ENCODE measurements at places on chromosomes 4 and X. TPM values are rescaled to one million over a fixed set of nuclear protein-coding genes. Genes with fewer than 3 reads are reported as not detected.

The TMEM255A gene
- 0.52 TPM for total RNA-seq

The GPR173 gene
- 0.40 TPM for total RNA-seq

The AMTN gene
- total RNA-seq = not detected

The XAGE2 gene
- total RNA-seq = not detected

DNA sequence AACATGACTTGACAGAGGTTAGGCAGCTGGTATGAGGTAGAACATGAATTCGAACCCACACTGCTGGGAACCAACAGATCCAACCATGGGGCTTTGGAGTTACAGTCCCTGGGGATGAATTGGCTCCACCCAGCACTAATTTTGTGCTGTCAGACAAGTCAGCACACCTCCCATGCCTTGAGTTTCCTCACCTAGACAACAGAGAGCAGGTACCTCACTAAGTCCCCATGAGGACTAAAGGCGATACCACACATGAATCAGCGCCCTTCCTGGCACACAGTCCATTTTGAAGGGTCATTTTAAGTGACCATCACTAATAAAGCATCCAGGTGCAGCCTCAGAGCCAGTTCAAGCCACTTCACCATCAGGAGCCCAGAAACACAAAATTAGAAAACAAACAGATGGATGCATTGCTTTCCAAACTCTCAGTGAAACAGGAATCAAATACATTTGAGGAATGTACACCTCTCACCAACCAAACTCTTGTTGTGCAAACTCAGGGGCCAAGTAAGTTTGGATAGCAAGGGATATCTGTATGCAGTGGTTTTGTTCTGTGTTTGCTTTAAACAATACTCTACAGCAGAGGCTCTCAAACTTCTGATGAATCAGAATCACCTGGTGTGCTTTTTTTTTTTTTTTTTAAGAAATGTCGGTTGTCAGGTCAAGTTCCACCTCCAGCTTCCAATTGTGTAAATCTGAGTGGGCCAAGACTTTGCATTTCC, 10.1 kb downstream of the IDS start:
- no peaks in the 10 kb centered on the region for H3K4me1 ChIP-seq
- no peaks in the 10 kb centered on the region for H3K27me3 ChIP-seq
- no peaks in the 10 kb centered on the region for H3K36me3 ChIP-seq
- DNase-seq = no peak
- no peak overlapping the region for H3K27ac ChIP-seq

DNA sequence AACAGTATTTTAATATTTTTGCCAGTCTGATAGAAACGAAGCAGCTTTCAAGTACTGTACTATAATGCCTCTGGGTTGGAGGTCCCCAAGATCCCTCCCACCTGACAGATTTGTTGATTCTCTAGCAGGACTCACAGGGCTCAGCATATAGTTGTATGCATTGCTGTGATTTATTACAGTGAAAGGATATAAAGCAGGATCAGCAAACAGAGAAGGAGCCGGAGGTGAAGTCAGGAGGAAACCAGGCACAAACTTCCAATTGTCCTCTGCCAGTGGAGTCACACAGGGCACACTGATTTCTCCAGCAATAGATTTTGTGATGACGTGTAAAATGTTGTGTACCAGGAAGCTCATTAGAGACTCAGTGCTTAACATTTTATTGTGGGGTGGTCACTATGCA, 19.0 kb downstream of the USP53 start:
- no peak overlapping the region for H3K27ac ChIP-seq
- no peaks in the 10 kb centered on the region for H3K27me3 ChIP-seq
- DNase-seq = no peak
- H3K36me3 ChIP-seq = peaks cover 8% of the 10 kb centered on the region
- peaks cover 6% of the 10 kb centered on the region for H3K4me1 ChIP-seq

DNA sequence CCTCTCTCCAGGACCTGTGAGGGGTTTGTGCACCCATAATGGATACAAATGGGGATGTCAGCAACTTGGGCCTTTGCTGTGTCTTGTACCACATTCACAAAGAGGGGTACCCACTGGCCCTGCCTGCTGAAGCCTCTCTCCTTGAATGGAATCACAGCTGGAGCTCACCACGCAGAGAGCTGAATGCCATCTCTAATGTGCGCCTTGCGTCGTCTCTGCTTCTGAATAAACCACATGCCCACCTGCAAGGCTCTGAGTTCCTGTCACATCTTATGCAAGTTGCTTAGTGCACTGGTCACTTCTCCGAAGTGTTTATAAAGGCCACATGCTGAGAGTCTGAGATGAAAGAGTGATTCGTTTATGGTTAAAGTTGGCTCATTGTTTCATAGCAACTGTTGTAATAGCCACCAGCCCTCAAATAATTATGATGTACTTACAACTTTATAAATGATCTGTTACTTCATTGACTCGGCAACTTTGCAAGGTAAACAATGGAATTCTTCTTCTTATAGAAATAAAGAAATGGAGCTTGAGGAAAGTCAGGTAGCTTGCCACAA, 6.2 kb upstream of the PUDP start:
- DNase-seq = no peak
- H3K27me3 ChIP-seq = no peaks in the 10 kb centered on the region
- H3K27ac ChIP-seq = no peak overlapping the region
- H3K36me3 ChIP-seq = no peaks in the 10 kb centered on the region
- H3K4me3 ChIP-seq = no peak overlapping the region
